Endothelial cell (in vitro differentiated cells): ENCODE measurements at places on chromosomes 11 and 22. TPM values are rescaled to one million over a fixed set of nuclear protein-coding genes. Genes with fewer than 3 reads are reported as not detected.

DNA sequence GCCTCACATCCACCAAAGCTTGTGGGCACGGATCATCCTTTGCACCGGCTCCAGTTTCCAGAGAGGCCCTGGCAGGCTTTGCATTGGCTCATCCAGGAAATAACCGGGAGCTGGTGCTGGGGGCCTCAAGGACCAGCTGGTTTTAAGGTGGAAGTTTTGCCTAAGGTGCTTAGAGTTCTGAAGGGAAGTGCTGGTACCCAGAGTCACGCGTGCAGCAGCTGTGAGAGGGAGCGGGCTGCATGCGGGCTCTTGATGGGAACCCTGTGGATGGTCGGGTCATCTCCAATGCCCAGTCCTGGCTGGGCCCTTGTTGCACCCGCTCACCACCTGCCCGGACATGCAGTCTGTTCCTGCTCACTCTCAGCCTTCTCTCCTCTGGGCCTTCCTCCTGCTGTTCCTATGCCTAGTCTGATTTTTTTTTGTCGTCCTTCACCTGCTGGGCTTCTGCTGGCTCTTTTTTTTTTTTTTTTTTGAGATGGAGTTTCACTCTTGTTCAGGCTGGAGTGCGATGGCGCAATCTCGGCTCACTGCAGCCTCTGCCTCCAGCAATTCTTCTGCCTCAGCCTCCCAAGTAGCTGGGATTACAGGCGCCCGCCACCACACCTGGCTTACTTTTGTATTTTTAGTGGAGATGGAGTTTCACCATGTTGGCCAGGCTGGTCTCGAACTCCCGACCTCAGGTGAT is 24.0 kb upstream of the PRR5 start:
- no peak overlapping the region for H3K27ac ChIP-seq
- peaks cover 13% of the 10 kb centered on the region for H3K27me3 ChIP-seq

DNA sequence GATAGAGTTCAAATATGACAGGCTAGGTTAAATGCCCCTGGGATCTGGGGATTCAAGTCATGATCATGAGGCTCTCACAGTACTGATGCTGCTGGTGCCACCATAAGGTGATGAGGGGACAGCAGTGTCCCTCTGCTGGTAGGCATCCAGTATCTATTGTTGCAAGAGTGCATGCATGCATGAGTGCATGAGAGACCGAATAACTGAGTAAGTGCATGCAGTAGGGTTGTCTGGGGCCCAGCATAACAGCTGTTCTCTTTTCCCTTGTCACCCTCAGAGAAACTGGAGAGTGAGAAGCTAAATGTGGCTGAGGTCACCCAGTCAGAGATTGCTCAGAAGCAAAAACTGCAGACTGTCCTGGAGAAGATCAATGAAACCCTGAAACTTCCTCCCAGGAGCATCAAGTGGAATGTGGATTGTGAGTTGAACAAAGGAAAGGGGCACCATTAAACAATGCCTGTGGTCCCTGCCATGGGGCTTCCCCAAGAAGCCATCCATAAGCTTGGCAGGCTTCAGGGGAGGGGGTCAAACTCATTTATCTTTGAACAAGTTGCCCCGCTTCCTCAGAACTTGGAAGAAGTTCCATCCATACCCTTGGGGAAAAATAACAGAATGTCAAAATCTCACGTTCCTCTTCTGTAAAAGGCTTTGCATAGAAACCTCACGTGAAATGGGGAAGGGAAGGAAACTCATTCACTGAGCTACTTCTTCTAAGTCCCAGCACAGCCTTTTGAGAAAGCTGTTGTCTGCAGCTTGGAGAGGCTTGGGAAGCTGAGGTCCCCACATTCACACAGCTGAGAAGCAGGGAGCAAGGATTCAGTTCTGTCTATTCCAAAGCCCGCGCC is 119.0 kb downstream of the PARVA start:
- no peak overlapping the region for H3K27ac ChIP-seq
- no peak for DNase-seq
- peaks cover 3% of the 10 kb centered on the region for H3K4me1 ChIP-seq
- no peaks in the 10 kb centered on the region for H3K27me3 ChIP-seq

GRCh38 chr11:73268671-73269271 is 3.4 kb upstream of the P2RY6 start:
- DNase-seq, result no peak
- H3K27ac ChIP-seq, result no peak overlapping the region
- no peaks in the 10 kb centered on the region for H3K36me3 ChIP-seq
- peaks cover 29% of the 10 kb centered on the region for H3K4me1 ChIP-seq
- peaks cover 19% of the 10 kb centered on the region for H3K27me3 ChIP-seq
- H3K4me3 ChIP-seq, result no peak overlapping the region

The C11orf52 gene
- total RNA-seq, result 2.8 TPM

The C11orf97 gene
- not detected for total RNA-seq

The APOL4 gene
- total RNA-seq, result 4.4 TPM

DNA sequence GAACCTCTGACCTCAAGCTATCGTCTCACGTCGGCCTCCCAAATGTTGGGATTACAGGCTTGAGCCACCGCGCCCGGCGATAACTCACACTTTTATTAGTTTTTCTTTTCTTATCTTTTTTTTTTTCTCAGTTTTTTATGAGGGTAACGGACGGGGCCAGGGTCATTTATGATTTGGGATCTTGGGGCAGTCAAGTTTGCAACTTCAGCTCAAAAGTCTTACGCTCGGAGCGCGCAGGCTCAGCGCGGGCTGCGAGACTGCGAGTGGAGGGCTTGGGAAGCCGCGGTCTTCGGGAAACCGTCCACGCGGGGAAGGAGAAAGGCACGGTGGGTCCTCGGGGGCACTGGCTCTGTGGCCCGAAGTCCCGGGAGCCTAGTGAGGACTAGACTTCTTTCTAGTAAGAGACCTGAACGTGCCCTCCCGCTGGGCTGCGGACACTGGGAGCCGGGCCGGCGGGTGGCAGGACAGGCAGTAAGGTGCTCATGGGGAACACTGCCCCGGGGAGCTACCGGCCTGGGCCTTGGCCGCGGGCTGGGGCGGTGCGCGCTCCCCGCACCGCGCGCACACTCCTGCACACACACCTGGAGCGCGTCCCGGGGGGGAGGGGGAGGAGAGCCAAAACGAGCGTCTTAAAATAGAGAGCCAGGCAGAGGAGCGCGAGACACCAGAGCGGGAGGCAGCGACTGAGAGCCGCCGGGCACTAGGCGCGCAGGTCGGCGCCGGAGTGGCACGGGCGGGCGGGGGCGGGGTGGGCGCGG is 476 bp upstream of the BARX2 start:
- H3K36me3 ChIP-seq, result no peaks in the 10 kb centered on the region
- peak overlapping the region; percentile 86 for H3K4me3 ChIP-seq
- H3K27me3 ChIP-seq, result peaks cover 18% of the 10 kb centered on the region
- H3K4me1 ChIP-seq, result peaks cover 11% of the 10 kb centered on the region
- peak; percentile 43 for DNase-seq
- no peak overlapping the region for H3K27ac ChIP-seq

The CEP126 gene
- 9.4 TPM for total RNA-seq
